ENCODE measurements at places on chromosomes 7 and 10. TPM values are rescaled to one million over a fixed set of nuclear protein-coding genes. Genes with fewer than 3 reads are reported as not detected.

GRCh38 chr10:3323865-3324498 is 151.4 kb upstream of the PITRM1 start:
- DNase-seq, result no peak
- no peak overlapping the region for H3K4me3 ChIP-seq
- peaks cover 4% of the 10 kb centered on the region for H3K27me3 ChIP-seq
- peaks cover 4% of the 10 kb centered on the region for H3K4me1 ChIP-seq
- no peak overlapping the region for H3K27ac ChIP-seq

CYP3A7 gene
- total RNA-seq, result not detected

DNA sequence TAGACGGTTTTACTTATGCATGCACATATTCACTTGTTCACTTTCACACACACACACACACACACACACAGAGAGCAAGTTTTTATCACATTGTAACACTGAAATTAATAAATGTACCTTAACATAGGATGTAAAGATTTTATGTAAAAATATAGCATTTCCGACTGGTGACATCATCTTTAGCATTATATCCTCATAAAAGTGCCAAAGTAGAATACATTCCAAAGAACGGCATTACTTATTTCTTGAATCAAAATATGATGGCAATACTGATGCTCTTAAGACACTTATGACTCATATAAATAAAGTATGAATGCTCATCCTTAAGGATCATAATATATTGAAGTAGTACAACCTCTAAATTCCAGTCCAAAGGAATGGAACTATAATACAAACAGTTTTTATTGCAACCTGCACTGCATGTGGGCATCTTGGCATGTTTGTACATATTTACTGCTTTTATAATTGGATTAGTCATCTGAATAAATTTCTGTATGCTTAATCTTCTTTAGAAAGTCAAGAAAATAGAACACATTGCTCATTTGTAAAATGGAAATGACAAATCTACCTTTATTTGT is 290.0 kb upstream of the SEMA3A start:
- H3K4me3 ChIP-seq, result no peak overlapping the region
- no peak overlapping the region for H3K27ac ChIP-seq
- H3K36me3 ChIP-seq, result no peaks in the 10 kb centered on the region
- no peaks in the 10 kb centered on the region for H3K4me1 ChIP-seq

GRCh38 chr10:82377608-82378007 is 502.6 kb downstream of the NRG3 start:
- H3K4me1 ChIP-seq, result no peaks in the 10 kb centered on the region
- no peak overlapping the region for H3K4me3 ChIP-seq
- no peaks in the 10 kb centered on the region for H3K36me3 ChIP-seq
- H3K27ac ChIP-seq, result no peak overlapping the region
- no peaks in the 10 kb centered on the region for H3K27me3 ChIP-seq
- no peak for DNase-seq

MTPN gene
- total RNA-seq, result 193 TPM

GRCh38 chr7:132098327-132098726 is 477.9 kb downstream of the PLXNA4 start:
- no peak for DNase-seq
- no peaks in the 10 kb centered on the region for H3K4me1 ChIP-seq
- H3K4me3 ChIP-seq, result no peak overlapping the region

AKAP9 gene
- 74.3 TPM for total RNA-seq

All from T-helper 17 cell (primary cell).